Ovary (tissue), 10 donors: ENCODE measurements at places on chromosomes 4 and X. TPM values are rescaled to one million over a fixed set of nuclear protein-coding genes. Genes with fewer than 3 reads are reported as not detected.

Gene FMR1NB
- total RNA-seq, result not detected

Gene MMAA
- 2.8 TPM for total RNA-seq

GRCh38 chr4:28792917-28793597 lies 1927.1 kb upstream of the PCDH7 start:
- no peak for DNase-seq

GRCh38 chrX:123923211-123923610 lies 38.3 kb upstream of the STAG2 start:
- DNase-seq, result no peak
